Right lobe of liver (tissue), 6 donors: ENCODE measurements at places on chromosomes 2 and 18.

GRCh38 chr2:51301381-51301780 lies 269.4 kb upstream of the NRXN1 start:
- no peak for DNase-seq

- no peak for DNase-seq
Measured at GRCh38 chr18:38654946-38655345, 1089.3 kb upstream of the CELF4 start.

- DNase-seq = no peak
Measured at GRCh38 chr18:45430041-45430440, 185.2 kb upstream of the SLC14A2 start.

- DNase-seq = peak; percentile 35
Measured at GRCh38 chr2:62014102-62014501, 108.6 kb downstream of the COMMD1 start.

DNA sequence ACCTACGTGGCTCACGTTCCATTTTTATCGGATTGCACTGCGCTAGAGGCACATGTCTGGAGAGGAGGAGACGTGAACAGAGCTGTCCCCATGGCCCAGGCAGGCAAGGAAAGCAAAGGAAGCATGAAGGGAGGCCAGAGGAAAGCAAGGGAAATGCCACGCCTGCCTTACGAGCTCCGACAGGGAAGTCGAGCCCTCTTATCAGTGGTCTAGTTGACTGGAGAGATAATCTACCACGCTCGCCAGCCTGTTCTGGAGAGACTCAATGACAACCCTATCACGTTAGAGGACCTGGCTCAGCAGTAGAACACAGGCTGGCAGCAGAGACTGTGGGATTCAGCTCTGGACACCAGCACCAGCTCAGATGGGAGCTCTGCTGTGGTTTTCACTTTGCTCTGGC lies 202.6 kb upstream of the ID2 start:
- peak; percentile 57 for DNase-seq

- DNase-seq = no peak
Measured at GRCh38 chr2:205496370-205496769, 185.9 kb upstream of the NRP2 start.

GRCh38 chr2:182655750-182656149 lies 60.3 kb upstream of the DNAJC10 start:
- no peak for DNase-seq

DNA sequence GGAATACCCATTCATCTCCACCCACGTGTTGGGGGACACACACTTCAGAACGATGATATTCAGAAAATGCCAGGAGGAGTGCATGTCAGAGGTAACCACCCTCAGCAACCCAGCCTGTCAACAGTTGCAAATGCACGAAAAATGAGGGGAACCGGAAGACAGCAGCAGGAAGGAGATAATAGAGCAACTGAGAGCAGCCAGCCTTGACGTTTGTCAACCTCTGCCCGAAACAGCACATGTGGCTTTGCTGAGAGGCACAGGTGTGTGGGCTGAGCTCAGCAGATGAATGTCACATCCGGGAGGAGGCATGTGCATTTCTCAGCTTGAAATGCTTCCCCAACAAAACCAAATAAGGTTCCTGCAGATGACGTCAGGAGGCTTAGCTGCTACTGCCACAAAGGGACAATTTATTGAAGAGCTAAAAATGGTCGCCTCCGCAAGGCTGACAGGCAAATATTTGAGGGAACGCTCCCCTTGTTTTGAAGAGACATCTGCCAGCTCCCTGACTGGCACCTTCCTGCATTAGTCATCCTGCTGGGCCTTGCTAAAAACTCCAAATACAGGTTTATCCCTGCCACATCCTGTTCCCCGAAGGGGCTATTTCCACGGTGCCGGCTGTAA lies 419.0 kb downstream of the NBAS start:
- DNase-seq = no peak

DNA sequence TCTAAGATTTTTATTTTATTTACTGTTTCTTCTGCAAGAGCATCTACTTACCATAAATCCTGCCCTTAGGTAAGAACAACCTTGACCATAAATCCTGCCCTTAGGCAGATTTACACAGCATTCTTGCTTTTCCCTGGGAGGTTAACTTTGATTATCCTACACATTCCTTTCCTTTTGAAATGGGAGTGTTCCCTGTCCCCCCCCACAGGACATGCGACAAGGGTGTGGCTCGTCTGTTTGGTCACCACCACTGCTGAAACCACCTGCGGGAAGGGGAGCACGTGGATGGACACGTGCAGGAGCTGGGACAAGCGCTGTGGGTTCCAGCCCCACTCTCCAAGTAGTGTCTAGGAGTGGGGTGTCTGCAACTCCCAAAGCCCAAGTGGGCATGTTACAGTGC lies 239.3 kb upstream of the SP5 start:
- no peak for DNase-seq

DNA sequence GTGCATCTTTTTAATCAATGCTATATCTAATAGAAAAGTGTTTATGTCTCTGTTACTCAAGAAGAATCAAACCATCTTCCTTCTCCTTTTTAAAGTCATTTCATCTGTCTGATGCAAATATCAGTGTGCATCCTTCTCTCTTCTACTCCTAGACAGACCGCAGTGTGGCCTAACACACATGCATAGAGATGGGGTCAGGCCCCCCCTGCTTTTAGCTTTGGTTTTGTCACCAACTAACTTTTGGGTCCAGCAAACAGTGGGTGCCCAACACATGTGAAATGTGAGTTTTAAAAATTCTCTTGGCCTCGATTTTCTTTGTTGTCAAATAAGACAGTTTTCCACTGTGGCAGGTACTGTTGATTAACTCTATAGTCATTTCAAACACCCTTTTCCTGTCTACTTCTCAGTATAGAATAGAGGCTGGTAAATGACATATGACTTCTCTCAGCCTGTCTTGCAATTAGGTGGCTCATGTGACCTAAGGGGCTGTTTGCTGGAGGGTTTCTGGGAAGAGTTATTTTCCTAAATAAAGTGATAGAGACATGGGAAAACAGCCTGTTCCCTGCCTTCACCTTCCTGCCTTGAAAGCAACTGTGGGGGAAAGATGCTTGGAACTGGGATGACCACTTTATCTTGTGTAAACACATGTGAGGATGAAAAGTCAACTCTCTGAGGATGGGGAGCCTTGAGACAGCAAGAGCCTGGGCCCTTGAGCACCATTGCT lies 65.7 kb upstream of the DARS1 start:
- no peak for DNase-seq
